ENCODE measurements at places on chromosomes 1 and 21.

DNA sequence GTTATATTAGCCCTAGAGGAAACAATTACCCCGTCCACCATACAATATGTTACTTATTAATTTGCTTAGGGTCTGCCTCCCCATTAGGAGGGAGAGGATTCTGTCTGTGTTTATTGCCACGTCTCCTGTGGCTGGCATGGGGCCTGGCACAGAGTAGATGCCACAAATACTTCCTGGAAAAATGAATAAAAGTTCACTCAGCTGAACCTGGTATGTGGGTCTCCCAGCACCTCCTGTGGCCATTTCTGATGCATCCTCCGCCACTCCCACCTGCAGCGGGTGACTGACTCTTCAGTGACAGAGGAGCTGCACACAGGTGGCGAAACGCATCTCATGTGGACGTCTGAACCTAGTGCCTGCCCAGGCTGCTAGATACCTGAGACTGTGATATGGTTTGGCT is 112.7 kb downstream of the CLIC6 start:
- DNase-seq: no peak

DNA sequence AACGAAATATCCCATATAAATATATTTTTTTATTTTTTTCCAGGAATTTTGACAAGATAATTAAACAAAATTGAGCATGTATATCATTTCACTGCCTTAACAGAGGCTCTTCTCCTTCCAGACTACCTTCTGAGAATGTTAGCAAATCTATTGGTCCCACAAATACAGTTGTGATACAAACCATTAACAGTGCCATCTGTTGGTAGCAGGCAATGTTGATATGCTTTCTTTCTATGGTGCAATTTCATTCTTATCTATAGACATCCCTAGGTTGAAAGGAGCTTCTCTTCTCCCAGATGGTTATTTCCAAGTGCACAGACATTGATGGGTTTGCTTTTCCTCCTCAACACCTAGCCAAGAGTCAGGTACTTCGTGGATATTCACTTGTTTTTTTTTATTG is 303.6 kb downstream of the USH2A start:
- no peak for DNase-seq

DNA sequence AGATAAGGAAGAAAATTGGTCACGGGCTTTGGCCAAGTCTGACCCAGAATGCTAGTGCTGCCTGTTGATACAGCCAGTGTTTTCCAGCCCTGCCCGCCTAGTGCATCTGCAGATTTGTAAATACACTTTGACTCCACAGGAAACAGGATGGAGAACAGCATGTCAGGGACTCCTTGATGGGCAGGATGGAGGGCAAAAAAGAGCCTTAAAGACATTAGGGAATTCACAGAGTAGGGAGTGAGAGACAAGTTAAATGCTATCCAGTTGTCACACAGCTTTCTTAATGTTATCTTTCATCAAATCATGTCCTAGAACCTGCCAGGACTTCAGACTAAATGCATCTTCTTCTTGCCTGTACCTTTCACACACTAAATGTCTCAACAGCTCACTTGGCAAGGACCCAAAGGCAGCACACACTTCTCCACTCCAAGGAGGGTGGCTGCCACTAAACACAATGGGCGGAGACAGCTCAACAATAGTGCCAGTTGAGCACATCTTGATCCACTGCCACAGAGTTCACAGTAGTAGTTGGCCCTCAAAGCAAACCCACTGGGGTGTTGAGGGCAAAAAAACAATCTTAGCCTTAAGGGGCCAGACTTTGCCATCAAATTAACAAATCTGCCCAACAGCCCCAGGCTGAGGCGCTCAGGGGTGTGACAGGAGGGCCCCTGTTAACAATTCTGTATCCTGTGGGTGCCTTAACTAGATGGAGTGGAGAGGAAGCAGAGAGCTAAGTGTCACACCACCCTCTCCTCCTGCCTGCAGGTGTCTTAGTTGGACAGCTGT is 2.7 kb downstream of the HIVEP3 start:
- DNase-seq: peak; percentile 22

GRCh38 chr1:158507511-158507910 is 35.5 kb downstream of the OR10R2 start:
- no peak for DNase-seq

Data from activated naive CD4-positive, alpha-beta T cell treated with Interleukin-2 at 50 U/mL for 16 hours (primary cell).